ENCODE measurements at places on chromosomes 6 and 20.

DNA sequence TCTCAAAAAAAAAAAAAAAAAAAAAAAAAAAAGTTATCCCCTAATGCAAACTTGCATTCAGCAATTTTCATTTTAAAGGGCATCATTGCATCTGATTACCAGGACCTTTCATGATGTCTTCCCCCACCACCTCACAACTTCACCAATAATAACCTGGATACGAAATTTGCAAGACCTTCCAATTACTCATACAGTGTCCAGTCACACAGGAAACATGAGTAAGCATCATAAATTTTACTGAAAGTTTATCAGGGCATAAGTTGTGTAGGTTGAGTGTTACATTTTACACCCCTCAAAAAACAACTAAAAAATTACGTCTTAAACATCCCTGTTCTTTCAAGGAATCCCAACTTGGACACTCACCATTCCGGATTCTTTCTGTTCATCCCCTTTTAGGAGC, 79.1 kb upstream of the ANKEF1 start:
- DNase-seq, result no peak

GRCh38 chr6:73389854-73390253, 4.8 kb upstream of the DDX43 start:
- no peak for DNase-seq

GRCh38 chr6:150228072-150228733, 85.4 kb downstream of the PPP1R14C start:
- DNase-seq, result no peak

DNA sequence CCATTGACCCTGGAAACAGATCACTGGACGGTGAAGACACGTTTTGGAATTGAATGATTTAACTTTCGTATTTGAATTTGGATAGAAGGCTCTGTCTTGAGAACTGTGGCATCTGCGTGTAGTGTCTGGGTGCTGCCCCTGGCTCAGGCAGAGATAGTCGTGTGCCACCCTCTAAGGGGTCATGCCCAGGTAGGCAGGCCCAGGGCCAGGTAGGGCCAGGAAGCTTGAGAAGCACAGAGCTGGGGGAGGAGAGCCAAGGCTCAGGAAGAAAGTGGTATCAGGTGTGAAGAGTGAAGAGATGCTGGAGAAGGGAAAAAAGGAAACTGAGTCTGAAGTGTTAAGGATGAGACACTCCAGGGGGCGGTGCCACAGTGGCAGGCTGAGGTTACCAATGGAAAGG, 75.5 kb downstream of the IYD start:
- DNase-seq, result no peak

- no peak for DNase-seq
Measured at GRCh38 chr20:37841389-37841788, 61.5 kb upstream of the VSTM2L start.

GRCh38 chr20:36499723-36500501, 41.4 kb upstream of the MYL9 start:
- DNase-seq, result no peak

- DNase-seq, result no peak
Measured at GRCh38 chr6:45652416-45652815, 274.7 kb upstream of the SUPT3H start.

GRCh38 chr6:149903938-149904611, 6.2 kb upstream of the RAET1E start:
- DNase-seq, result no peak

DNA sequence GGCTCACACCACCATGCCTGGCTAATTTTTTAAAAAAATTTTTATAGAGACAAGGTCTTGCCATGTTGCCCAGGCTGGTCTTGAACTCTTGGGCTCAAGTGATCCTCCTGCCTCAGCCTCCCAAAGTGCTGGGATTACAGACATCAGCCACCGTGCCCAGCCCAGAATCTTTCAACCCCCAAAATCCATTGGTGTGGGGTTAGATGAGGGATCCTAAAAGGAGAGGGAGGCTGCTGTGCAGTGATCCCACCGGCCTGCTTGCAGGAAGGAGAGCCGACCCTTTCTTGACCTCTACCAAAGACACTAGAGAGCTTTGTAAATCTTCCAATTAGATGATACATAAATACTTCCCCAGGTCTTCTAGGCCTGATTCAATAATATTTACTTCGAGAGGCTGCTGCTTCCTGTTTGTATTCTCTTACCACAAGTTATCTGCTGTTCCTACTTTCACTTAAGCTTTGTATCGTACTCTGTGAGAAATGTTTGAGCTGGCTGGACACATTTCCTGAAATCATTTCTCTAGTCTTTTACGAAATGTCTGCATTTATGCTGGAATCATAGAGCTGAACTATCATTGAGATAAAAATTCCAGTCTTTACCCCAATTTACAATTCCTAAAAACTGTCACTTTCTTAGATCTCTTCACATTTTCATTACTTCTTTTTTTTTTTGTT, 49.3 kb upstream of the IER3 start:
- DNase-seq, result no peak

- DNase-seq, result no peak
Measured at GRCh38 chr6:57275384-57275783, 42.0 kb upstream of the PRIM2 start.

GRCh38 chr6:37050045-37050853, 44.8 kb downstream of the FGD2 start:
- DNase-seq, result no peak

- DNase-seq, result peak; percentile 20
Measured at GRCh38 chr6:51495096-51495495, 592.3 kb downstream of the PKHD1 start.

- no peak for DNase-seq
Measured at GRCh38 chr6:56874328-56874727, 80.6 kb upstream of the BEND6 start.

DNA sequence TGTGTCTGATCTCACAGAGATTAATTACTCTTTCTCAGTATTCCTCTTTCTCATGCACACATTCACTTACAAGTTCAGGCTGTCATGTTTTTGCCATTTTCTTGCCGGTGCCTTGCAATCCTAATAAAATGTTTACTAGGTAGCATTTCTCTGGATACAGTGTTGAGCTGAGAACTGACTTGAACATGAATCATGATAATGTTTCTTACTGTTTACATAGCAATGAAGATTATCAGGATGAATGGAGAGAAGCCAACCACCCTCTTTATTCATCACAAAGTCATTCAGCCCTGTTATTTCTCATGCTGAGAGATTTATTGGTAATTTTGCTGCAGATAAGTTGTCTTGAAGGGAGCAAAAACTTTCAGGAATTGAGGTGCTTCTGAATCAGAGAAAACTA, 185.5 kb upstream of the ECI2 start:
- DNase-seq, result no peak

GRCh38 chr6:74319292-74319691, 623.3 kb downstream of the CD109 start:
- no peak for DNase-seq

GRCh38 chr20:43508106-43508505, 609 bp downstream of the L3MBTL1 start:
- DNase-seq, result no peak

GRCh38 chr6:140537834-140538705, 1163.6 kb upstream of the CITED2 start:
- DNase-seq, result no peak

DNA sequence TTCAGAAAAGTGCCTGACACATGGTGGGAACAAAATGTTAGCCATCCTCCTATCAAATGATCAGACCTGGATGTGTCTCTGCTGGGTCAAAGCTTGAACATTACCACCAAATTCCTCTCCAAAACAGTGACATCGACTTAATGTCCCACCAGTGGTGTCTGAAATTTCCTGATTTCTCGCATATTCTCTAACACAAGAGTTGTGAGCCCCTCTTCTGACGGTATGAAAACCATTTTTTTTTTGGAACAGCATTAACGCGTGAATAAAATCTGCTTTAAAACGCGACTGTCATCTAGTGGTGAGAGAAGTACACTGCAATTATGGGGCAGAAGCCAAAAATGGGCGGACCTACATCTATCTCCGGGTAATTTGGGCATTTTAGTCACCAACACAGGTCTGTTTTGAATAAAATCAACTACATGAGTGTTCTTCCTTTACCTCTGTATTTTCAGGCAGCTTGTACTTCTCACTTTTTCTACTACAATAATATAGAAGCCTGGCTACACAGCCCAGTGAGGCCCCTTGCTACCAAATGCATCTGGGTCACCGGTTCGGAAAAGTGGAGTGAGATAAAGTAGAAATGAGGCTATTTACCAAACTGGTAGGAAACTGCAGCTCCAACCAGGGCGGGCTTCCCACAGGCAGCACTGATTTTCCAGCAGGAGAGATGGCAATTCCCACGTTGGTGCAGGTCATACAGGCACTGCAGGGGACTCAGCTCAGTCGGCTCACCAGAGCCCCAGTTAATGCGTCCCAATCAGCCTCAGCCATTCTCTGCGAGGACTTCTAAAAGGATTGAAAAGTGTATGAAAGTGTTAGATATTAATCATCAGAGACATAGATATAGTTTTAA, 27.4 kb downstream of the MGME1 start:
- DNase-seq, result no peak

GRCh38 chr20:44959638-44960102, 527 bp downstream of the TOMM34 start:
- DNase-seq, result no peak

- no peak for DNase-seq
Measured at GRCh38 chr6:22681761-22682160, 112.4 kb downstream of the HDGFL1 start.

DNA sequence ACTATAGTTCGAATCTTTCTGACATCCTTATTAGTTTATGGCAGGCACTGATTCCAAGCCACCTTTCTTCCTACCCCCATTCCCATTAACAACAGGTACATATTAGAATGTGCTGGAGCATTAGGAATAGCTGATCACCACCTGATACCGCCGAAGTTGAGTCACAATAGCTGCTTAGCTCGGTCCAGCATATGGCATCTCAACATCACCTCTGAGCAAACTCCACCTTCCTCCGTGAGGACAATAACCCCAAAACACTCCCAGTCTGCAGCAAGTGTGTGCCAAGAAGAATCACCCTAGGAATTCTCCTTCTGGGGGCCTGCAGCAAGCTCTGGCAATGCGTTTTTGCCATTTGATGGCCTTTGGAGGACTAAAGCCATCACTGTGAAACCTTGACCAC, 8.7 kb downstream of the PMEPA1 start:
- no peak for DNase-seq

- DNase-seq, result no peak
Measured at GRCh38 chr6:165988757-165989456, 178.7 kb downstream of the TBXT start.

GRCh38 chr6:72758901-72759300, 137.0 kb downstream of the KCNQ5 start:
- no peak for DNase-seq

- DNase-seq, result no peak
Measured at GRCh38 chr6:2197177-2197671, 48.2 kb downstream of the GMDS start.

GRCh38 chr20:63083831-63084562, 77.2 kb upstream of the BHLHE23 start:
- DNase-seq, result no peak

DNA sequence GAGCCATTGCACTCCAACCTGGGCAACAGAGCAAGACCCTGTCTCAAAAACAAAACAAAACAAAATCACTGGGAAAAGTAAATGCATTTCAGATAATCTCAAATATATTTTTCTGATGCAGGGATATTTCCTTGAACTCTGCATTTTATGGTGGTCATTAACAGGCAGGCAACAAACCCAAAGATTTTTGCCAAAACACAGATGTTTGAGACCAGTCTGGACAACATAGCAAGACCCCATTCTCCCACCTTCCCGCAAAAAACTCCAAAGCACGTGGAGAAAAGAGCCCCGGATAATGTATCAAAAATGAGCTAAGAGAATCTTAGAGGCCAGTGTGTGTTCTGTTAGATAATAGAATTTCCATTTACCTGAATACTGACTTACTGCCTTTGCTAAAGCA, 44.3 kb downstream of the SLC9A8 start:
- DNase-seq, result no peak

- DNase-seq, result no peak
Measured at GRCh38 chr6:139523986-139524385, 149.5 kb upstream of the CITED2 start.

DNA sequence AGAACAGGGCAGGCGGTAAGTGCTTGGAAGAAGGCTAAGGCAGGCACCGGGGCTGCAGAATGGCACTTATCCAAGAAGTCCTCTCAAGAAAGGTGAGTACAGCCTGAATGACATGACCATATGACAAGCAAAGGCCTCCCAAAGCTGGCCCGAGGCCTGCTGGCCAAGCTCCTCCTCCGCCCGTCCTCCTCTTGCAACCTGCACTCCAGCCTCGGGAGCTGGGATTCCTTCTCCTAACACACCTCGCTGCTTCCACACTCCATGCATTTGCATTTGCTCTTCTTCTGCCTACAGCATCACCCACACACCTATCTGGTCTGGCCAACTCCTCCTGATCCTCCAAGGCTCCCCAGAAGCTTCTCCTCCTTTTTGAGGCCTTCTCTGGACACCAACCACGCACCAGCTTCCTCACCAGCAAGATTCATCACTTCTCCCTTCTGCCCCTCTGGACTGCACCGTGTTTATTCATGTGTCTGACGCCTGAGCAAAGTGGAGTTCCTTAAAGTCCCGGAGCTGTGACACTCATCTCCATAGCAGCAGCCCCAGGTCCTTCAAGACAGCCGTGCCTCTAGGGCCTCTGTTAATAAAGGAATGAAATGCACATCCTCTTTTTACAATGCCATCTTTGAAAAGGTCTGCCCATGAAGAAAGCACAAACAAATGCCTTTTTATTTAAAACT, 32.3 kb downstream of the CNKSR3 start:
- no peak for DNase-seq

- DNase-seq, result no peak
Measured at GRCh38 chr6:88952065-88952704, 11.2 kb downstream of the RNGTT start.

DNA sequence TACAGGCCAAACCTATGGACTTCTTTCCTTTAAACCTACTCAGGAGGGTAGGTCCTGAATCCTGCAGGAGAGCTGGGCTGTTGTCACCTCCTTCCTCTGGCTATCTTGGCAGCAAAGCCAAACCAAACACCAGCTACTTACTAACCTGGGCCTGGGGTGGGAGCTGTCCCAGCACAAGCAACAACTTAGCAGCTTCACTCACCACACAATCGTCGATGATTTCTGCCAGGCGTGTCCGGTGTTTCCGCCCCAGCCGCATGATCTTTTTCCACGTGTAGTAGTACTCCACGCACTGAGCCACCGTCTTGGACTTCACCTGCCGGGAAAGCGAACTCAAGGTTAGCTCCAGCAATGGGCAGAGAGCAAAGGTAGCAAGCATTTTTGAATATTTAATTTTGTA, 25.4 kb upstream of the MRPS10 start:
- DNase-seq, result no peak

DNA sequence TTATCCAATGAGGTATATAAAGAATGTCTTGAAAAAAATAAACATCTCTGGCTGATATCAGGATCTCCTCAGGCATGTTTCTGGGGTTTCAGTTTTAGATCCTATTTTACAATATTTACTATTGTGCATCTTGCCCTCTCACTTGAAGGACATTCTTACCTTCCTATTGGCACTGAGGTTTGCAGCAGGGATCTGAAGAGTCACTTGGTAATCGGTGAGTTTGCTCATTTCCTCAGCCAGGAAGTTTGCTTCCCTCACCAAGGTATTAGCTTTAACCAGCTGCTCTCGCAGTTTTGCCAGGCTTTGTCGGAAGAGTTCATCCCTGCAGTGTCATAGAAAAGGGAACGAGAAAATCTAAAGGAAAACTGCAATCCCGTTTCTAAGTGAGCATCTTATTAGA, 101.9 kb upstream of the NUP153 start:
- DNase-seq, result no peak

Data from nucleus accumbens (tissue), 56 donors.